ENCODE measurements at places on chromosomes 5 and 9.

DNA sequence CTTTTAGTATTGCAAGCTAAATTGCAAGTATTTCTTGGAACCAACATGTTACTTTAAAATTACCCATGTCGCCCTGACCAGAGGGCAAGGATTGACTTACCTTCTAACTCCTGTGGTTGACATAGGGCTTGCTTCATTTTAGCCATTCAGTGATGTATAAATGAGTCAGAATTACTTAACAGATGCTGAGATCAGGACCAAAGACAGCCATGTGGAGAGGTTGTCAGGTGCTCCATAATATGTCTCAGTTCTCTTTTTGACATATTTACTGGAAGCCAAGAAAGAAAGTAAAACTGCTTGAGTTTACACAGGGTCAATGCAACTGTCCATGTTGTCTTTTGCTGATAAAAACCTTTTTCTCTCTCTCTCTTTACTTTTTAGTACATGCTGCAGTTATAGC, 33.2 kb downstream of the F2RL2 start:
- DNase-seq = no peak

- DNase-seq = no peak
These were observed 181.9 kb downstream of the ADAMTS6 start for GRCh38 chr5:65299861-65300260.

- no peak for DNase-seq
These were observed 17.8 kb downstream of the DCTN4 start for GRCh38 chr5:150740992-150741391.

GRCh38 chr9:10005206-10005605, 607.6 kb downstream of the PTPRD start:
- no peak for DNase-seq

- no peak for DNase-seq
These were observed 17.4 kb upstream of the PTCH1 start for GRCh38 chr9:95533996-95534680.
